ENCODE measurements at places on chromosomes 12 and 14.
A peak's percentile ranks its signal among the peaks of the same experiment; 100 is the strongest.

DNA sequence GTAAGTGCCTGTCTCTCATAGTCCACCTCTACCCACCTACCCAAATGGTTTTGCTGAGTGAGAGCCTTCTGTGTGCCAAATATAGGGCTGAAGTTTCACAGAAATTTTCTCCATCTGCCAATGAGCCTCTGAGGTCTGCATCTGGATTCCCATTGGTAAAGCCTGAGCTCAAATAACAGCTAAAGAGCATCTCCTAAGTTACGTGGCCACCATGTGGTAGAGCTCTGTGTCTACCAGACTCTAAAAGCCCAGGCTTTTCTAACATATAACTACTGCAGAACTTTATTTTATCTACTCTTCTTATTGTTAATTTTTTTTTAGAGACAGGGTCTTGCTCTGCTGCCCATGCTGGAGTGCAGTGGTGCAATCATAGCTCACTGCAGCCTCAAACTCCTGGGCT, 16.0 kb downstream of the AMDHD1 start:
- DNase-seq, result no peak

DNA sequence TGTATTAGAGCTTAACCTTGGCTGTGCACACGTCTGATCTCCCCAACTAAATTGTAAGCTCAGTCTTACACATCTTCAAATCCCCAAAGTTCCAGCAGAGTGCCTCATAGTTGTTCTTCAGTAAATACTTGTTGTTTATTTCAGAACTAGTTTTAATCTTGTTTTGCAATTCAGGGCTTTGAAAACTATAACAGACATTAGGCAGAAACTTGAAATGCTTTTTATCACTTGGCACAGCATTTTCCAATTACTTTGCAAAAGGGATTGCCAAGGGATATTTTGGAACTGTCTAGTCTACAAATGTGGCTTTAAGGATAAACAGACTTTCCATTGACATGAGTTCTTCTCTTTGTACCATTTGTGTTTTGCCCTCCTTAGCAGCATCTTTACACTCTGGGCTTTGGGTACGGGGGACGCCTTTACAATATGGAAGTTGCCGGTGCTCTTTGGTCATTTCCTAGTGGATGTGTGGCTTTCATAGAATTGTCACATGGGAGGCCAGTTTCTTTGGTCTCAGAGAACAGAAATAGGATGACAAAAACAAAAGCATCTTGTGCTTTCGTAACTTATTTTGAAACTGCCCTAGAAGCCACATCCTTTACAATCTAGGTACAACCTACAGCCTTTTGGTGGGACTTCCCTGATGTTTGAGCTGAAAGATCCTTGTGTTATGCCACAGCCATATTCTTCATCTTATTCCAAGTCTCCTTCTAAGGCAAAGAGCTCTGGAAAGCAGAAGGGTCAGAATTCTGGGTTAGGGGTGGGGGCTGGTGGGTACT, 96.9 kb downstream of the NPAS3 start:
- DNase-seq, result no peak

DNA sequence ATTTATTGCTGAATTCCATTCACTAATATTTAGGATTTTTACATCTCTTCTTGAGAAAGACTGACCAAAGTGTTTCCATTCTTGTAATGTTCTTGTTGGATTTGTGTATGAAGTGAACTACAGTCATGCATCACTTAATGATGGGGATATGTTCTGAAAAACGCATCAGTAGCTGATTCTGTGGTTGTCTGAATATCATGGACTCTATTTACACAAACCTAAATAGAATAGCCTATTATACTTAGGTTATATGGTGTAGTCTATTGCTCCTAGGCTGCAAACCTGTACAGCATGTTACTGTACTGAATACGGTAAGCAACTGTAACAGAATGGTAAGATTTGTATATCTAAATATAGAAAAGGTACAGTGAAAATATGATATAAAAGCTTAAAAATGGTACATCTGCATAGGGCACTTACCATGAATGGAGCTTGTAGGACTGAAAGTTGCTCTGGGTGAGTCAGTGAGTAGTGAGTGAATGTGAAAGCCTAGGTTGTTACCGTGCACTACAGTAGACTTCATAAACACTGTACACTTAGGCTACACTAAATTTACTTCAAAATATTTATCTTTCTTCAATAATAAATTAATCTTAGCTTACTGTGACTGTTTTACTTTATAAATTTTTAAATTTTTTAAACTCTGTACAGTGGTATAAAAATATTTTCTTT, 27.6 kb upstream of the P2RX4 start:
- no peak for DNase-seq

GRCh38 chr14:23751616-23752015, 115.5 kb downstream of the DHRS2 start:
- DNase-seq, result no peak

DNA sequence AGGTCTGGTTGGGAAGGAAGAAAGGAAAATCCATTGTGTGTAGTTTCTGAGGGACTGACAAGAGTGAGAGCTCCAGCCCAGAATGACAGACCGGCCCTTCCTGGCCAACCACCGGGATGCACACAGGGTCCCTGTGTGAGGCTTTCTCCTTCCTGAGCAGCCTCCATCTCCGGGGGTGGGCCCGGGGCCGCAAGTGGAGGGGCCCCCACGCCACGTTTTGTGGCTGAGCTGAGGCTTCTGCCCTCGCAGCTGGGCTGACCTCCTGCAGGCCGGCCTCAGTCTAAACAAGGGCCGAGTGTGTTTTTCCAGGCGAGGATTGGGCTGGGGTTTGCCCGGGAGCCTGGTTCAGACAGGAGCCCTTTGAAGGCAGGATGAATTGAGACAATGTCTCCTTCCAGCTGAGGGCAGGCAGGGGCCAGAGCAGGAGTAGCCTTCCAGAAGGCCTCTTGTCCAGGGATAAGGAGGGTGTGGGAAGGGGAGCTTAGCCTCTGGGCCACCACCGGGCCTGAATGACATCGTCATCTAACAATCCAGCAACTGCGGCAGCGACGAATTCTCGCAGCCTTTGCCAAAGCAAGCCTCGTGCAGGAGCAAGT, 96.5 kb upstream of the NCOR2 start:
- no peak for DNase-seq

DNA sequence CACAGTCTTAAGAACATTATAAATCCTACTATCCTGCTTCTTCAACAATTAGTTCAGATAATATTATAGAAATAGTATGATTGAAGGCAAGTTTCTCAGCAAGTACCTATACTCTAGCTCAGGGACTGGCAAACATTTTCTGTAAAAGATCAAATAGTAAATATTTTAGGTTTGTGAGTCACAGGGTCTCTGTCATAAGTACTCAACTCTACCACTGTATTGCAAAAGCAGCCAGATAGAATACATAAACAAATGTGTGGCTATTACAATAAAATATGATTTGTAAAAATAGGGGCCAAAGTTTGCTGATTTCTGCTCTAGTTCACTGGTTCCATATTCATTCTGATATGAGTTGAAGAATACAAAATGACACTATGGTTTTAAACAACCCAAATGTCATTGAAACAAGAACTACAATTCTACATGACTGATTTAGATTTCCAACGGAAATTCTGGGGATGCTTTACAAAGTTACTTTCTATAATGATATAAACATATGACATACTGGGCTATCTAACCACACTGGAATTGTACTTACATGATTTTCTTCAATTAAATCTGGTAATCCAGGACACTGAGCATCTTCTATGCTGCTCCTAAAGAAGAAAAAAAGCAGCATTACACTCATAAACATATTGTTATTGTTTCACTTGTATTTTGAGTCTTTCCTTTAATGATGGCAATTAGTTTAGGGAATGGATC, 23.2 kb downstream of the LGALS3 start:
- no peak for DNase-seq

DNA sequence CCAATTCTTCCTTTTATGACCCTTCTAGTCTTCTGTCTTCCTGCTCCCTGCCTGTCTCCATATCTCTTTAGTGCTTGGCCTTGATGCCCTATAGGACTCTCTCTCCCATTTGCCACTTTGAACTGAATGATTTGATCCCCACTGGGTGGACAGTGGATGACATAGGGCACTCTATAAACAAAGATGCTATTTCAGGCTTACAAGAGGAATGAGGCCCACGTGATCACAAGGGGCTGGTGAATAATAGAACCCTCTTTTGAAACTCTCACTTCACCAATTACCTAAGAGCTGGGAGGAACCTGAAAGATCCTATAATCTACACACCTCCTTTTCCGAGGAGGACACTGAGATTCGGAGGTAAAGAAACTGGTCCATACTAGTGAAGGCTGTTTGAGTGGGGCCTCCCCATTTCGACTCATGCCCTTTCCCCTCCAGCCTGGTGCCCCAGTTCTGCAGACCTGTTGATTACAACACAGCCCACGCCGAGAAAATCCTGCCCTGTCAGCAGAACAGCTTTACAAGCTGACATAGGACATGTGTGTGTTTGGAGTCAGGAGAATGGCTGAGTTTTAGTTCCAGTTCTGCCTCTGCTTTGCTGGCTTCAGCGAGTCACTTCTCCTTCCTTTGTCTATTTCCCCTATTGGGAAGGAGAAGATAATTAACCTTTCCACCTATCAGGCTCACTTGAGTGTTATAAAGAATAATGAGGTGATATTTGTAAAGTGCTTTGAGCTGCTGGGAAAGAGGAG, 400.3 kb downstream of the ZFP36L1 start:
- no peak for DNase-seq

GRCh38 chr12:3137268-3137781, 60.1 kb downstream of the TSPAN9 start:
- DNase-seq, result peak; percentile 79

DNA sequence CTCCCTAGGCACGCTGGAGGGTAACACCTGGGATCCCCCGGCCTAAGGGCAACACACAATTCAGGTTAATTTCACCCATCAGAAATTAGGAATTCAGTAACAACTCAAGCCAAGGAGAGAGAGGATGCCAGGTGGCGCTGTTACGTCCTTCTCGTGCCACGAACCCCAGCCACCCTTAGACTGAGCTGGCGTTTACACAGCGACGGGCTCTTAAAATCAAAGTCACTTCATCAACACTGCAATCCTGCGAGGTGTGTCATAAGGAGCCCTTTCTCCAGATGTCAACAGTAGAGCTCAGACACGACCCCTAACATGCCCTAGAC, 110.6 kb upstream of the TMEM132D start:
- DNase-seq, result peak; percentile 71

GRCh38 chr12:56257071-56257470, 1.1 kb downstream of the ANKRD52 start:
- no peak for DNase-seq

DNA sequence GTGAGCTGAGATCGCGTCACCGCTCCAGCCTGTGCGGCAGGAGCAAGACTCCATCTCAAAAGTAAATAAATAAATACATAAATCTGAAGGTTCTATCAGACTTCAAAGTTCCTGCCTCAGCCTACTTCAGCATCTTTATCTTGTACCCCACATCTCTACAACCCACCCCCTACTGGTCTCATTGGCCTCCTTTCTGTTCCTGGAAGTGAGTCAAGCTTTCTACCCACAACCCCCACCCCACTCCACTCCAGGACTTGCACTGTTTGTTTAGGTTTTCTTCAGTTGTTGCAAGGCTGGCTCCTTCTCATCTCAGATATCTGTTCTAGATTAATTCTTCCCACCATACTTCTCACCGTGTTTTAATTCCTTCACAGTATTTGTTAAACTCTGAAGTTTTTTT, 714 bp upstream of the PSMC6 start:
- no peak for DNase-seq

GRCh38 chr12:4506870-4507269, 31.8 kb upstream of the RAD51AP1 start:
- DNase-seq, result no peak

DNA sequence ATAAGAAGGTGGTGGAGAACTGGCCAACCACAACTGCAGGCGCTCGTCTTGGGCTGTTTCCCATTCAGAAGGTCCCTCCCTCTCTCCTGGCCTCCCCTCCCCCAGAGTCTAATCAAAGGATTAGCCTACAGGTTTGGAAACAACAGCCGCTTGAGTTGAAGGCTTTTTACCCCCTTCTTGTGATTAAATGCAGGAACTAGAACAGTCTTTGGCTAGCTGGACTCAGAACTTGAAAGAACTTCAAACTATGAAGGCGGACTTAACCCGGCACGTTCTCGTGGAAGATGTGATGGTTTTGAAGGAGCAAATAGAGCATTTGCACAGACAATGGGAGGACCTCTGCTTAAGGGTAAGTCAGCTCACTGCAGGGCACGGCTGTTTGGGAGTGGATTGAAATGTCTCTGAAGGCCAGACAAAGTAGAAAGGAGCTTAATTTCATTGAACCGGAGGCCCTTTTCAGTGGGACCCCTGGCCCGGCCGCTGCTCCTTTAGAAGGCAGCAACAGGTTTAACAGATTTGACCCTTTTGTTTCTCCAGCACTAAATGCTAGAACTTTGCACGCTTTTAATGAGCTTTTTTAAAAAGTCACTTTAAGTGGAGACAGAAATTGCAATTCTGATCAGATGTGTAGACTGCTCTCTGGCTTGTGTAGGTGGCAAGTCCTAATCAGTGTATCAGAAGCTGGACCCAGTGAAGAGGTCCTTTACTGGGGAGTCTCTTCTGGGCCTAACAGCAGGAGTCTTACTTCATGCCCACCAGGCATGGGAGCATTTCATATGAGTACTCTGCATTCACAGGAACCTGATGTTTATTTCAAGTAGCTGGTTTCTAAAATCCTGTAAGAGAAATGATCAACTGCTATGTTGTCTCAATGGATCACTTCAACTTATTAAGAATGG, 107.7 kb downstream of the ESR2 start:
- peak; percentile 64 for DNase-seq

DNA sequence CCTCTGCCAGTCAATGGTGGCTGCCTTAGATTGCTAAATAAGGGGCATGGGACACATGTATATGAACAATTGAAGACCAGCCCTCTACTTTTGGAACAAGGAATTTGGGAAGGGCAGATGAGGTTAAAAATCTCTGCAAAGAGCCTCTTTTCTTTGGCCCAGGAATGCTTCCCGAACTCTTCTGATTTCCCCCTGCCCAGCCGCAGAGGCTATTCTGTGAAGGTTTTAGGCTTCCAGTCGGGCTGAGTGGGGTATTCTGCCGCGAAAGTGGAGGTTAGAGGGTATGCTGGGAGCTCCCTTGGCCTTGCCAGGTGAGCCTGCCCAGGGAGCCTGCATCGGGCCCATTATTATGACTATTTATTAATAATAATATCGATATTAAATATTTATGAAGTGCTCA, 1.2 kb downstream of the POU6F1 start:
- no peak for DNase-seq

DNA sequence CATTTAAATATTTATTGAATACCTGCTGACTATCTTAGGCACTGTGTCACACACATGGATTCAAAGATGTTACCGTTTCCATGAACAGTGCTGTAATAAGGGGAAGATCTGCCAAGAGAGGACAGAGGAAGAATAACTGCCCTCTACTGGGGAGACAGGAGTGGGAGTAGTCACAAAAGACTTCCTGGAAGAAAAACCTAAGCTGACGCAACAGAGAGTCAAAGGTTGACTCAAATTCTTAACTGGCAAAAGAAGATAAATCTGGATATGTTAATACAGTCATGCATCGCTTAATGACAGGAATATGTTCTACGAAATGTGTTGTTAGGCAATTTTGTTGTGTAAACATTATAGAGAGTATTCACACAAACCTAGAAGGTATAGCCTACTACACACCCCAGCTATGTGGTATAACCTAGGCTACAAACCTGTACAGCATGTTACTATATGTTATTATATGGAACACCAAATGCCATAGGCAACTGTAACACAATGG, 51.5 kb downstream of the DCAF5 start:
- DNase-seq, result no peak

Data from H9 (cell line).